ENCODE measurements at places on chromosomes 6 and 20.

- no peak for DNase-seq
Measured at GRCh38 chr20:53763707-53764414, 170.2 kb upstream of the ZNF217 start.

DNA sequence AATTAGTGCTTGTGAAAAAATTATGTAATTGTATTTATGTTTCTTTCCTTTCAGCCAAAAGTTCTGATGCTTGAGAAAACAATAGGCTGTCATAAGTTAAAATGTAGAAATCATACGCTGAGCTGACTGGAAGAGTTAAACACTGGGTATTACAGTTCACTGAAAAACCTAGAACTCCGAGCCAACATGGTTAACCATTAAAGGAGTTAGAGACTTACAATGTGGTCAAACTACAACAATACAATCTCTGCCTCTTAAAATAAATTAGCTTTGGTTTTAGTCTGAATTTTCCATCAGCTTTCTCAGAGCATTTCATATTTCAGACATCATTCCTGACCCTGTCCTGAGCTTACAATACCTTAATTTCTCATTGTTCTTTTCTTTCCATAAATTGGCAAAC is 91.0 kb downstream of the COL12A1 start:
- DNase-seq: no peak

DNA sequence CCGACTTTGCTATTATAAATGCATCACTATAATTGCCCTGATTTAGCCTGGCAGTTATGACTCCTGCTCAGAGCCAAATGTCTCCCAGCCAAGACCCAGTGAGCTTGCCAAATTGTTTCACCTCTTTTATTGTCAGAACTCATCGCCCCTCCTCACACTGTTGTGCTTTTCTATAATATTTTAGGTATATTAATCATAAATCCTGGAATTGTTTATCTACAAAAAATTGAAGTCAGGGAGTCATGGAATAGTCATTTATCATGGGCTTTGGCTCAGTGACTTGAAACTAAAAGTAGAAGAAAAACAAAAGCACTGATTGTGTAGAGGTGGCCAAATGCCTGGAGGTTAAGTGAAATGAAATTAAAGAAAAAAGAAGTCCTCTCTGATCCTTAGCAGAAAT is 85.6 kb downstream of the PFDN4 start:
- no peak for DNase-seq

GRCh38 chr20:38216201-38216600 is 44.3 kb downstream of the KIAA1755 start:
- DNase-seq: no peak

GRCh38 chr6:156697225-156697830 is 79.8 kb upstream of the ARID1B start:
- DNase-seq: no peak

DNA sequence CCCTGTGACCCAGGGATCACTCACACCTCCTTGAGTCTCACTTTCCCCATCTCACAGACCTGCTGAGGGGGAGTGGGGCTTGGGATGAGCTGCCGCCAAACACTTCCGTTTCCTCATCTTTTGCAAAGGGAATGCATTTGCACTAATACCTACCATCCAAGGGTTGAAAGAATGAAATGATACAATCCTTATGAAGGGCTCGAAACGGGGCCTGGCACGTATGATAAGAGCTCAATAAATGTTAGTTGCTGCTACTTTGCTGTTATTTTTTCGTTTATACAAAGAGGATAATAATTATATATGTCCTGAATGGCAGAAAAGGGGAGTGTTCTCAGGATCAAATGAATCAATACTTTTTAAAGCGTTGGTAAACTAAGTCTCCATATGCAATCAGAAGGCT is 6.1 kb upstream of the TFAP2D start:
- no peak for DNase-seq

DNA sequence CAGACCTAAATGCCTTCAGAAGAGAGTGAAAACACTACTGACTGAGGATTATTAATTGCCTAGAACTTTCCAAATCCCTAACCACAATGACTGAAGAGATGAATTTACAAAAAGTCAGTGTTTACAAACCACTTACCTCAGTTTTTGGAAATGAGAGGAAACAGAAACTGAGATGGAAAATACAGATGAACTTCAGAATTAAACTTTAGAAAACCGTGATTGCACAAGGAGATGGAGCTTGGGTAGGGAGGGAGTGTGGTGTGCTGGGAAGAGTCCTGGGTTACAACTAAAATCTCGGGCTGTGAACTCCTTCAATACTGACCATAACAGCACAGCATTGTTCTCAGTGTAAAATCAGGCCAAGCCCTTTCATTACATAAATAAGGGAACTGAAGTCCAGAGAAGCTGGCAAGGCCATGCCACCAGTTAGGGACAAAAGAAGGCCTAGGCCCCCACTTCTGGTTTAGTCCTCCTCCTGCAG is 4.0 kb downstream of the ELMO2 start:
- DNase-seq: no peak

DNA sequence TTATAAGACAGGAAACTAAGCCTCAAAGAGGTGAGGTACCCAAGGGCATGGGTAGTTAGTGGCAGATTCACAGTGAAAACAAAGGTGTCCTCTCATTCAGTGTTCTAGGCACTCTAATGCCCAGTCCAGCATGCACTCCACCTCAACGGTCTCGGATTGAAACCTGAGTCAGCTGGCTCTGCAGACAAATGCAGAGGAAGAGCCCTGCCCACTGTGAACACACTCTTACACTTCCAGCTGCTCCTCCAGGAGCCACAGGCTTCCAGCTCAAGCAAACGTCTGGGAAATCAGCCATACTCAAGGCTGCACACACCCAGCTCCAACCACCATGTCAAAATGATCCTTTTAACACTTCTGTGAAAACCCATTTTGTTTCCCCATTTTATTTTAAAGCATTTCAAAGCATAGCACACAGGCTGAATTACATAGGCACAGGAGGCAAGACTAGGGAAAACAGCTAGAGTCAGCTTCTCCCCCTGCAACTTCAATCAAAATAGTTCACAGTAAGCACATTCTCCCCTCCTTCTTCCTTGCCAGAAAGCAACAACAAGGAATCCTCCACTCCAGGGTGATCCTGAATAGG is 3.0 kb upstream of the IL17A start:
- DNase-seq: no peak

DNA sequence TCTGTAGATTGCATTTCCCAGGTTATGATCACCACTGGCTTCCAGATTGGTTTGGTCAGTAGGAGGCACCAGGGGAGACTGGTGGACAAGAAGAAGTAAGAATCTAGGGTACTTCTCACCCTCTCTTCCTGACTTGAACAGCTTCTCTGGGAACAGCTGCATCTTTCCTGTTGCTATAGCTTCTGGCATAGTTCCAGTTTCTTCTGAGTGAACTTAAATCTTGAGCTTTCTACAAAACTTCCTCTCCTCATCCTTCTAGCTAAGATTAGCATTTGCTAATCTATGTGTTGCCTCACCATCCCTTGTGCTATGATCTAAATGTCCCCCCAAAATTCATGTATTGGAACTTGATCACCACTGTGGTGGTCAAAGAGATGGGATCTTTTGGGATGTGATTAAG is 724.6 kb downstream of the UTRN start:
- no peak for DNase-seq

GRCh38 chr6:19312241-19312978 is 524.8 kb upstream of the ID4 start:
- no peak for DNase-seq

GRCh38 chr6:1527073-1527457 is 82.7 kb upstream of the FOXC1 start:
- peak; percentile 17 for DNase-seq

DNA sequence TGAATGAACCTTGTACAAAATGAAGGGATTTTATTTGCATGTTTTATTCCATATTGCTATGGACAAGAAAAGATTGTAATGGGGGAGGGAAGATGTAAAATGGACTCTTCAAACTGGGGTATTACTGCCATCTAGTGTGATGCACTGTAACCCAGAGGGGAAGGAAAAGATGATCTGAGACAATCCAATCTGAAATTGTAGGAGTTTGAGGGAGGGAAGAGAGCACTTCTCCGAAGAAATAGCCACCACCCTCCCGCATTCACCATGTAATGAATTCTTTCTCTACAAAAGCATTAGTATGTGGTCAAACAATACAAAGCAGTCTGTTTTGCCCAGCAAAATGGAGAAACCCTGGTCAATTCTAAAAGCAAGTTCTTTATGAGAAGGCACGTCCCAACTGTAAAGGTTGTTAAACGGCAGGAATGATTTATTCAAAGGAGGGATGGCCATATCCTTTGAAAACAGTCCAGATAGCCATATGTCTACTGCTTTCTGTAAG is 679.5 kb upstream of the NRSN1 start:
- no peak for DNase-seq

- DNase-seq: no peak
Measured at GRCh38 chr6:108968325-108969316, 120.4 kb downstream of the ARMC2 start.

DNA sequence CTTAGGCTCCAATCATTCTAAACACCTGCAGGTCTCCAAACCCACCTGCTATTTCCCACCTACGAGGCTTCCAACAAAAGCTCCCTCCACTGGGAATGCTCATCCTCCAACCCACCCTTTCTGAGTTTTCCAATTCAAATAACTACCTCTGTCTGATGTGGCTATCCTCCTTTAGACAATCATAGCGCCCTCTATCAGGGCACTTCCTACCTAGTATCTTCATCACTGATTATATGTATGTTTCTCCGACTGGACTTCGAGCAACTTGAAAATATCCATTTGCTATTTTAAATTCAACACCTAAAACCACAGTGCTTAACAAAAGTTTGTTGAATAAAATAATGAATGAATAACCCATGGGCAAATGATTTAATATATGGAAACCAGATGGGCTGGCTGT is 41.3 kb downstream of the MTFR2 start:
- DNase-seq: no peak

GRCh38 chr6:21648475-21649050 is 55.0 kb downstream of the SOX4 start:
- no peak for DNase-seq

DNA sequence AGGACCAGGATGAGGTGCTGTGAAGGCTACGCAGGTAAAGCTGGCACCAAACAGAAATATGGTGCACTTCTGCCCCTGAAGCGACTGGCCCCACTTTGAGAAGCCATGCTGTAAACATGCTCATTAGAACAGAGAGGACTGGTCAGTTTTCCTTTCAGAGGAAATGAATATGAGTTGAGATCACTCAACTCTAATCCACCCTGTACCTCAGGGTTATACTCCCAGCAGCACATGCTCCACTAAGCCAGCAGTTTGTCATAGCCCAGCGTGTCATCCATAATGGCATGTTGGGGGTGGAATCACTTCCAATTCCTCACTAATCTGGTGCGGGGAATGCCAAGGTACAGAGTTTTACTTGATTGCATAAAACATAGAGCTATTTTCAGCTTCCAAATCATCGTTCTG is 98.1 kb downstream of the HIVEP2 start:
- no peak for DNase-seq

GRCh38 chr20:55730321-55730720 is 275.0 kb downstream of the CBLN4 start:
- DNase-seq: no peak

DNA sequence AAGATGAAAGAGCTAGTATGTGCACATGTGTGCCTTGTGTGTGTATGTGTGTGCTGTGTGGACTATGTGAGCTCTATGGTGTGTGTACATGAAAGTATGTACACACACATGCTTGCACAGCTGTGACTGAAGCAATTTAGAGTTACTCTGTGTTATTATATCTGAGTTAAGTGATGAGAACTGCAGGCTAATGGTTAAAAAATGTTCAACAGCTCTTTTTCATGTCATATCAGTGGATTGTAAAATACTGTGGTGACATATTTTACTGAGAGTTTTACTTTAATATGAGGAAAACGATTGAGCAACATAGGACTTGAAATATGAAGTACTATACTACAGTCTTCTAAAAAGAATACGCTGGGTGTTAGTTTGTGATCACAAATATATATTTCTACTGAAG is 195.7 kb upstream of the KCNK16 start:
- DNase-seq: no peak

GRCh38 chr6:160519603-160520042 is 144.5 kb downstream of the LPA start:
- peak; percentile 75 for DNase-seq

DNA sequence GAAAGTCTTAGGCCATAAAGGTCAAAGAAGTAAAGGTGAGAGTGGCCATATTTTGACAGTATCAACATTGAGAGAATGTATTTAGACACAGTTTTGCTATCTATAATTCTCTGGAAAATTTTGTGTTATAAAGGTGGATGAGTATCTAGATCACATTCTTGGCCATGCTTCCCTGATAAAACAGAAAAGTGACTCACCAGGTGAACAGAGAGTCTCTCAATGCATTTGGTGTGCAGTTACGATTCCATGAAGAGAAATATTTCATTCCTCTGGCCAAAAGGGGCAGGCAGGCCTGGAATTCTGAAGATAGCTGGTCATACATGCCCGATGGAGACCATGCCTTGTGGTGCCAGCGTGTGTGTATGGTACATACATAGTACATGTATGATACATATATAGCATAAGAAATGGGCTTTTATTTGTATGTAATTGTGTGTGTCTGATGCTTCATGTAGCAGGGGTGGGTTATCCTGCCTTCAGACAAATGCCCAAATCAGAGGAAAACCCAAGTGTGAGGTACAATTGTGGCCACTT is 164.0 kb downstream of the SOBP start:
- no peak for DNase-seq

- peak; percentile 8 for DNase-seq
Measured at GRCh38 chr6:52361414-52361944, 472 bp upstream of the PAQR8 start.

GRCh38 chr6:13380761-13381160 is 52.4 kb upstream of the TBC1D7 start:
- DNase-seq: no peak

GRCh38 chr6:82370788-82371187 is 7.2 kb downstream of the TPBG start:
- no peak for DNase-seq

GRCh38 chr20:11907621-11908020 is 10.1 kb upstream of the BTBD3 start:
- DNase-seq: no peak

DNA sequence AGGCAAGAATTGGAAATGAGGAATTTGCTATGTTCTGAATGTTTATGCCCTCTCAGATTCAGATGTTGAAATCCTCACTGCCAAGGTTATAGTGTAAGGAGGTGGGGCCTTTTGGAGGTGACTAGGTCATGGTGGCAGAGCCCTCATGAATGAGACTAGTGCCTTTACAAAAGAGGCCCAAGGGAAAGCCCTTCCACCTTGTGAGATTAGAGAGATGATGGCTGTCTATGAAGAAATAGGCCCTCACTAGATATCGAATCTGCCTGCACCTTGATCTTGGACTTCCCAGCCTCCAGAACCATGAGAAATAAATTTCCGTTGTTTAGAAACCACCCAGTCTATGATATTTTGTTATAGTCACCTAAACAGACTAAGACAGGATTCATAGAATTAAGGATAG is 10.4 kb downstream of the ASIP start:
- DNase-seq: no peak

DNA sequence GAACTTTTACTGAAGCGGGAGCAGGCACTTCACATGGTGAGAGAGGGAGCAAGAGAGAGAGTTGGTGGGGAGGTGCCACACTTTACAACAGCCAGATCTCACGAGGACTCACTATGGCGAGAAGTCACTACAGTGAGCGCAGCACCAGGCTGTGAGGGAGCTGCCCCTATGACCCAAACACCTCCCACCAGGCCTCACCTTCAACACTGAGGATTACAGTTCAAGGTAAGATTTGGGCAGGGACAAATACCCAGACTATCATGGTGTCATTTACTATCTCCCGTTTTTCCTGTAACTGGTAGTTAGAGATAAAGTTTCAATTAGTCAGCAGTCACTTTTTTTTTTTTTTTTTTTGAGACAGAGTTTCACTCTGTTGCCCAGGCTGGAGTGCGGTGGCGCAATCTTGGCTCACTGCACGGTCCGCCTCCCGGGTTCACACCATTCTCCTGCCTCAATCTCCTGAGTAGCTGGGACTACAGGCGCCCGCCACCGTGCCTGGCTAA is 7.8 kb downstream of the RBCK1 start:
- DNase-seq: no peak

All from activated CD4-positive, alpha-beta T cell treated with anti-CD3 and anti-CD28 coated beads, Interleukin-2, amount 50 U/mL, for 4 hours (primary cell).